Activated CD4-positive, alpha-beta T cell treated with anti-CD3 and anti-CD28 coated beads for 24 hours (primary cell): ENCODE measurements at places on chromosomes 7 and 10.

DNA sequence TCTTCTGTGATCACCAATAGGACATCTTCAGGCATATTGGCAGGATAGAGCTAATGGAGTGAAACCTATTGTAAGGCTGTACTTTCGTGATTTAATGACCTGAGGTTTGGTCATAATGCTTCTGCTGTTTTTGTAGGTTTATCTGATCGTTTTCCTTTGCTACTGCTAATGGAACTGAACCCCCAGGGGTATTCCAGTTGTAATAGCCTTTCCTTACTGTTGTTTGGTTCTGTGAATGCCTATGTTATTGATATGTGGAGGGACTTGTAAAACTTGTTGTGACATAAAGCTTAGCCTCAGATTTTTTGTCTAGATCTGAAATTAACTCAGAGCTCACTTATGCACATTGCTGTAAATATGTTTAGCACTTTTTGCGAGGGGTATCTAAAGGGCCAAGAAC is 10.9 kb upstream of the VWA2 start:
- DNase-seq, result no peak

DNA sequence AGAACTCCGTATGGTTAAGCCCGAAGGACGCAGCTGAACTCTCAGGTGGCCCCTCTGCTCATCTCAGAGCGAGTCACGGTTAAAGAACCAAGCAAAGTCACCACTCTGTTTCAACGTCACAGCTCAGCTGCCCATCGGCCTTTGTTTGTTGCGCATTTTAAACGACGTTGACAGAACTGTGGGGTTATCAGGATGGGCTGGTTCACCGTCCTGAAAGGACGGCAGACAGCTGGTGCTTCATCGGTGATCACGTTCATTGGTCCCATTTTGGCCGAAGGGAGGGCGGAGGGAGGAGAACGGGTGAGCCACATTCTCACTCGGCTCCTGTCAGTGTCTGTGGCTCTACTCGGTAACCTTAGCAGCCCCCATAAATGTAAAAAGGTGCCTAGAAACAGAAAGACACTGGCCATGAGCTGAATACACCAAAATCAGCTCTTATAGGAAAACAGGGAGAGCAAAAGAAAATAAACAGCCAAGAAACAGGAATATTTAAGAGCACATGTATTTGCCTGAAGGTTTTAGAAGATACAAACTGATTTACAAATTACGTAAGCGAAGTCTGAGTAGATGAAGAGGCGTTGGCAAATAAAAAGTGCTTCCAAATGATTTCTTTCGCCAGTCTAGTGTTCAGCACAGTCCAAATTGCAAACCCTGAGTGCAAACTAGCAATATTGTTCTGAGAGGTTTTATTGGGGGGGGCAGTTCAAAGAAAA is 8.4 kb downstream of the PRKAG2 start:
- DNase-seq, result no peak

- no peak for DNase-seq
These were observed at the start of gene ADRA2A for GRCh38 chr10:111076682-111077478. Gene ADRA2A, plus strand, starts transcription at chr10:111077029. Its CDS starts 968 bp downstream, at chr10:111077997.

GRCh38 chr7:105016709-105017656 is 3.0 kb downstream of the KMT2E start:
- DNase-seq, result no peak

DNA sequence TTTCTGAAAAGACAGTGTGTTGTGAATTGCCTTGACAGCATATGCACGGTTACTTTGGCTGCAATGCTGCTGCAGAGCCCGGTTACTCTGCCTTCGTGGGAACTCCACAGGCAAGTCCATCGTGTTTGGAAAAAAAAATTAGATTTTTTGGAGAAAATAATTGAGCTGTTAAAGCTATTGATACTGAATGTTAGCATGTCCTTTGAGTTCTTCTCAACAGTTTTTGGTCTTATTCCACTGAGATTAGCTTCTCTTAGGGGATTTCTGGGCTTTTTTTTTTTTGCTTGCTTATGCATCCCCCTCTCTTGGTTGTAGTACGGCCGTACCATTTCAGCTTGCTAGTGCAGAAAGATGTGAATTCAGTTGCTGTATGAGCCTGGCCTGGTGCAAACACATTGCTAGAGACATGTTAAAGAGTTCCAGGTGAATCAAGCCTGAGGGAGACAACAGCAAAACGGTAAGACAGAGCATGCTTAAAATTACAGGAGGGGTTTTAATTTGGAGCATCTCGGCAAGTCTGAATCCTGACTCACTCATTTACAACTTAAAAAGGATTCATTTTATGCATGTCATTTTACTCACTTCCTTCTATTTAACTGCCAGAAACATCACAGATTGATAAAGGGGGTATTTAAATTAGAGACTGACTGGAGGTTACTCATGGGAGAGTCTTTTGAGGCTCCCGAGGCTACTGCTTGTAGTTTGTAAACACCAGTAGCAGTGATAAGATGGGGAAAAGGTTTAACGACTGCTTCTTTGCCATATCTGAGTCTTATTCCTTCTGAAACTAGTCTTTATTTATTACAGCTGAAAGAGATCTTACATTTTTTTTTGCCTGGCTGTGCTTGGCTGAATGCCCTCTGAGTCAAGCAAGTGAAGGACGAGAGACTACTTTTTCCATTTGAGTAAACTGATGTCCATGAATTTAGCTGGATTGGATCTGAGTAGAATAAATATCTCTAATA is 113.7 kb downstream of the CDK14 start:
- no peak for DNase-seq

DNA sequence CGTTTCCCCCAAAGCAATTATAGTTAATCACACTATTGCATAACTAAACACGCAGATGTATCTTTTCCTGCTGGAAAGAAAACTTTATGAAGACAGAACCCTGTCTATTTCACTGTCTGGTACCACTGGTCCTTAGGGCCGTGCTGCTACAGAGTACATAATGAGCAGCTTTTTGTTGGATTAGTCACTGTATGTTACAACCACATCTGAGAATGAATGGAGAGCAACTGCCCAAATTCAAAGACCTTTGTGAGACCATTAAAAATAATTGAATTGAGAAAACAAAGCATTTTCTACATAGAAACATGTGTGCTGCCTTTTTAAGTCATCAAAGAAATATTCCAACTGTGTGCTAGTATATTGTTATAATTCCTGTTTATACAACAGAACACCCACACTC is 111.3 kb upstream of the SORCS1 start:
- DNase-seq, result no peak
